NCI-H2081 (cell line): ENCODE measurements at places on chromosomes 5 and 9.

DNA sequence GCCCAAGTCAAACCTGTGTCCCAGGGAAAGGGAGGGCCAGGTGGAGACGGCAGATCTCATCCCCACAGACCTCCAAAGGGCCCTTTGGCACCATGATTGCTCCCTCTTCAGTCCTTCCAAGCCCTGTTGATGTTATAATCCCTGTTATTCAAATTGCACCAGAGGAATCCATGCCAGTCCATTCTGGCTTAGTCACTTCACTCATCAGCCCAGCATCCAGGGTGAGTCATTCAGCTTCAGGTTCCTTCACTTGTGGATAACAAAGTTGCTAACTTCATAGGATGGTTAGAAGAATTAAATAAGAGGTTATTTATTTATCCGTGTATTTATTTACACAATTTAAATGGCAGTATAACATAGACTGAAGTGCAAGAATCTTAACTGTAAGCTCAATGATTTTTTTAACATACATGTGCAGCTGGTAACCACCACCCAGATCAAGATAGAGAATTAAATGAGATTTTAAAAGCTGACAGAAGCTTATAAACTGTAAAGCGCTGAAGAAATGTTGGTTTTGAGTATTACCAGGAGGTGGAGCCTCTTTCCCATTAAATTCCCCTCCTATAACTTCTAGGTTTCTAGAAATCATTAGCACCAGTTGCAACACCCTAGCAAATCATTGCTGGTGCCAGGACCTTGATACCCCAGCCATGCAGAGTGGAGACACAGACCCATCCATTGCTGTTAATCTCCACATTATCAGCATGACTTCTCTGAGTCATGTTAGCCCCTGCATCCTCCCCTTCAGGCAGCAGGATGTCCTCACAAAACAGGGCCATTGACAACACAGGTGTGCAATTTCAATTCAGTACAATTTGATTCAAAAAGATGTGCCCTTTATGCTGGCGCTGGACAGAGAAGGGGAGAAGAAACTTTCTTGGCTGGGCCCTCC lies 77.4 kb downstream of the SEC61B start:
- no peak for DNase-seq

DNA sequence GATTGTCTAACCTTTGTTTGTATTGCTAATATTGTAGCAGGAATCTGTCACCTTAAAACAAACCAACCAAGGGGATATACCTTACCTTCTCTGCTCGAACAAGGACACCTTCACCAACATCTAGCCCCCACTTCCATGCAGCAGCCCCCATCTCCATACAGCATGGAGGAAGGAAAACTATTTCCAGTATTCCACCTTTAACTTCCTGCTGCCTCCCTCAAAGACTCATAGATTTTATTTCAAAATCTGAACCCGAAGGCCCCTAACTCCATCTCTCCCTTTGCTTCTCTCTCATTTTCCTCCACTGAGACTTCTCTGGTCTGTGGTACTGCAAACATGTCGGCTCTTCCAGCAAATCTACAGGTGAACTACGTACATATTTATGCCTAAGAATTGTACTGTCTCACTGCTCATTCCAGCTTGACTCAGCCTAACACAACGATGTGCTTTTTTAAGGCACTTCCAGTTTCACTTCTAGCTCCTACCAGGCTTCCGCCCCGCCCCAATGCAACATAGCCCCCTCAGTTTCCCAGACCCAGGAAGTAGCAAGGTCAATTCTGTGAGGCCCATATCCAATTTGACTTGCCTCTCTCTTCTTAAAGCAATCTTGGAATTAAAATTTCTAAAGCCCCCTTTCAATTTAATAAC lies 70.7 kb upstream of the RNF38 start:
- no peak for DNase-seq

GRCh38 chr5:136890431-136891148 lies 525.2 kb upstream of the TRPC7 start:
- DNase-seq = no peak

GRCh38 chr5:126615286-126615685 lies 14.5 kb downstream of the PHAX start:
- DNase-seq = no peak

GRCh38 chr5:174531782-174532191 lies 192.6 kb upstream of the MSX2 start:
- DNase-seq = no peak

GRCh38 chr5:155953335-155953734 lies 373.6 kb upstream of the SGCD start:
- DNase-seq = no peak

DNA sequence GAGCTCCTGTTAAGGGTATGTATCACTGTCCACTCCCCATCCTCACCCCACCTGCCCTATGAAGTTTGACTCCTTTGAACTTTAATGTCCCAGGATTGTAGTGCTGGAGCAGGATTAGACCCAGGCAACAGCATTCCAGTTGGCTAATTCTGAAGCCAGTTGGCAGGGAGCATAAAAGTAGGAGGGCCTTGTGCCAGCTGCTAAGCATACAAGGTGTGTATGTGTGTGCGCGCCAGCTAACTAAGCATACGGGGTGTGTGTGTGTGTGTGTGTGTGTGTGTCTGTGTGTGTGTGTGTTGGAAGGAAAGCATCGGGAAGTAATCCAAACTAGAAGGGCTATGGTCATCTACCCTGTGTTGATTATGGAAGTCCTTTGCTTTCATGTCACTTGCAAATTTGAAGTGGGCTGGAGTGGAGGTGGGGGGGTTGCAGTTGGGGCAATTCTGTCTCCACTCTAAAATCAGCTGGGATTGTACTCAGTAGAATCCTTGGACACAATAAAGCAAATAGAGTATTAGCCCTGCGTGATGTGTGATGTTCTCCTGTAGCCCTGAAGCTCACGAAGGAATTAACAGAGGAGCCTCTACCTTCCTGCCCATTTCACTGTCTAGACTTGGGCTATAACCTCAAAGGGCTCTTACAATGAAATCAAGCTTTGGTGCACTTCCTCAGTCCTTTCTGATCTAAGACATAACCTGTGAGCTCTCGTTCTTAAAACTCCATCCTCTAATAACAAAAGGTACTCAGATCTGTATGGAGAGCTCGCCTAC lies 26.9 kb downstream of the HMGCR start:
- peak; percentile 13 for DNase-seq

DNA sequence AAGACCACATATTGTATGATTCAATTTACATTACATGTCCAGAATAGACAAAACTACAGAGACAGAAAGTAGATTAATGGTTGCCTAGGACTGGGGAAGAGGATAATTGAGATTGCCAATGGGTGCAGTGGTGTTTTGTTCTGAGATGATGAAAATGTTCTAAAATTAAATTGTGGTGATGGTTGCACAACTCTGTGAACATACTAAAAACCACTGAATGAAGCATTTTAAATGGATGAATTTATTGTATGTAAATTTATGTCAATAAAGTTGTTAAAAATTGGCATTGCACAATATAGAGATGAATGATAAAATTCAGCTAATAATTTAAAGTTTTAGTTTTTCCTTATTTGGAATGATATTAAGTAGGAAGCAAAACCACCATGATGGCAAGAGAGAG lies 109.5 kb upstream of the NR4A3 start:
- DNase-seq = no peak

DNA sequence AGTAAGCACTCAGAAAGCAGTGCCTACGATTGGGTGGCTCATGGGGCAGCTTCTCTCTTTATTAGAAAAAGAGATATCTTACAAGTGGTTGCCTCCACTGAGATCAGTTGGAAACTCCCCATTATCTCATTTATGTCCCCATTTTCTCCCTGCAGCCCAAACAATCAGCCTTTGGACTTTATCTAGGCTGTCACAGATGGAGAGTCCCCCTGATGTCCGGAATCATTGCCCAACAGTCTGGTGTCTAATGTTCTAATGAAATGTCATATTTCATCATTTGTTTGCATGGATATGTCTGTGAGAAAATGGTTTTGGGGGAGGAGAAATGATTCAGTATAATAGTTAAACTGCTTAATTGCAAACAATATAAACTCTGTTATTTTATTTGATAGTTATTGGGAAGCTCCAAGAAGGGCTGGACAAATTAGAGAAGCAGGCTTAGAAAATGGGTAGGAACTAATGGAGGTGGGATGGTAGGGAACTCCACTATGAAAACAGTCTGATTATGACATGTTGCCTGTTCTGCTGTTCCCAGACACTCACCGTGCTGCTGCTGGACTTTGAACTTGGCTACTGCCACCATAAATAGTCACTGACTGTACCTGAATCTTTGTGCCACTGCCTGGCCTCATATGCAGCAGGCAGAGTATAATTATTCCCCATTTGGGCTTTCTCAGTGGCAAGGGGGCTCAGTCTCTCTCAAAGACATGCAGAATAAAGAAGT lies 38.3 kb upstream of the SMAD5 start:
- no peak for DNase-seq

- DNase-seq = no peak
Observed at GRCh38 chr5:36584009-36584875, 22.2 kb upstream of the SLC1A3 start.

- DNase-seq = no peak
Observed at GRCh38 chr5:133121611-133122150, 69.9 kb downstream of the HSPA4 start.

GRCh38 chr5:56026863-56027300 lies 32.1 kb upstream of the IL6ST start:
- DNase-seq = no peak

GRCh38 chr5:113020461-113021273 lies 44.1 kb downstream of the DCP2 start:
- DNase-seq = no peak

GRCh38 chr5:64595031-64595855 lies 89.4 kb downstream of the RGS7BP start:
- no peak for DNase-seq

- no peak for DNase-seq
Observed at GRCh38 chr9:93673839-93674334, 97.5 kb downstream of the PHF2 start.

- DNase-seq = no peak
Observed at GRCh38 chr9:96513622-96514021, 63.7 kb downstream of the HABP4 start.

DNA sequence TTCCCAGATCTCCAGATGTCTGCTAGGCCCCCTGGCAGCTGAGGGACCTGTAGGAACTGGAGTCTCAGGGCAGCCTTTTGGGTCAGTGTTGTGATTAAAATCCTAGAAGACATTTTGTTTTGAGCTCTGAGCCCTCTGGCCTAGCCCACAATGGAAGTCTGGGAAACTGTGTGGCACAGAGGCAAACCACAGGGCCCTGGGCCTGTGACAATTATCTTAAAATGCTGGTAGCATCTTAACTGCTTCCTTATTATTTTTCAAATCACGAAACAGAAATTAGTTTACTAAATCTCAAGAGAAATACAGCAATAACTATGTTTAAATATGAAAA lies 125.5 kb downstream of the STARD4 start:
- no peak for DNase-seq

DNA sequence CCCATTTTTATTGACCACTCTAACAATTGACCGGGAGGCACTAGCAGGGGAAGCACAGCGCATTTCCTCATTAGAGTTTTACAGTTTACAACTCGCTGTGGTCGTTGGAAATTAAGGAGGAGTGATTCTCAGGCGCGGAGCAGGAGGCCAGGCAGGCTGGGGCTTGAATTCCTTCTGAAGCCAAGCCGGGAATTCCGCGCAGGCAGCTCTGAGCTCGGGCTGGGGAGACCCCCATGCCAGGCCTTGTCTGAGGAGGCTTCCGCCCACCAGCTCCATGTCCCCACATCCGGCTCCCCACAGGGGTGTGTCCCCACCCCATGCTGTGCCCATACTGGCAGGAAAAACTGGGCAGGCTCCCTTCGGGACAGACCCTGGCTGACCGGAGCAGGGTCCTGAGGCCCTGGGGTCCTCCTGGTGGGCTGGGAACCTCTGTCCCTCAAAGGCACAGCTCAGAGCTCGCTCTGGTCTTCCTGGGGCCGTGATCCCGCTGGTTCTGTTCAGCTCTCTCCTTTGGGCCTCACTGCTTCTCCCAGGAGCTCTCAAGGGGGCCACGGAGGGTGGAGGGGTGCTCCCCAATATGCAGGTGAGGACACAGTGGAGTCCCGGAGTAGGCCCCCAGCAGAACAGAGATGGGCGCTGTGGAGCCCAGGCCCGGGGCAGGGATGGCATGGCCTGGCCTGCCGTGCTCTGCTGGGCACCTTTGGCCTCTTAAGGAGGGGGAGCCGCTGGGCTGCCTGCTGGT lies 1.3 kb upstream of the NRARP start:
- DNase-seq = no peak

- no peak for DNase-seq
Observed at GRCh38 chr9:121459513-121459912, 40.1 kb downstream of the GGTA1 start.

GRCh38 chr9:135167356-135167755 lies 79.9 kb downstream of the OLFM1 start:
- no peak for DNase-seq

- no peak for DNase-seq
Observed at GRCh38 chr5:93610581-93611272, 27.7 kb downstream of the NR2F1 start.

GRCh38 chr5:56457887-56458812 lies 225.0 kb upstream of the ANKRD55 start:
- DNase-seq = no peak

GRCh38 chr5:169710675-169711074 lies 73.6 kb downstream of the DOCK2 start:
- no peak for DNase-seq

GRCh38 chr5:141558150-141558549 lies 60.6 kb downstream of the DIAPH1 start:
- no peak for DNase-seq

GRCh38 chr5:42991404-42992087 lies 48.6 kb downstream of the ANXA2R start:
- no peak for DNase-seq

DNA sequence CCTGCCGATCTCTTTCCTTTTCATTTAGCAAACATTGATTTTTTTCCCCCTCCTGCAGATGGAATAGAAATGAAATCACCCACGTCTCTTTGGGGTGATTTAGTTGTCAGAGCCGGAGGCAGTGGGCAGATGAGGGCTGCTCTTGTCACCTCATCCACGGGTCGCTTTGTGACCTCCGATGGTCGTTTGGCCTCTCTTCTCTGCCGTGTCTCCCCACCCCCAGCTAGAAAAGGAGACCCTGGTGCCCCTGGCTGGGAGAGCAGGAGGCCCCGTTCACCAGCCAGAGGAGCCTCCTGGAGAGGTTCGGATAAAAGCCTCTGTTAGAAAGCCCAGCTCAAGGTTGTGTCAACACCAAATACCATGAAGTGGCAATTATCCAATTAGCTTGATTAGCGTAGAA lies 21.6 kb upstream of the RXRA start:
- no peak for DNase-seq

- no peak for DNase-seq
Observed at GRCh38 chr5:140642718-140643117, 3.5 kb downstream of the TMCO6 start.

DNA sequence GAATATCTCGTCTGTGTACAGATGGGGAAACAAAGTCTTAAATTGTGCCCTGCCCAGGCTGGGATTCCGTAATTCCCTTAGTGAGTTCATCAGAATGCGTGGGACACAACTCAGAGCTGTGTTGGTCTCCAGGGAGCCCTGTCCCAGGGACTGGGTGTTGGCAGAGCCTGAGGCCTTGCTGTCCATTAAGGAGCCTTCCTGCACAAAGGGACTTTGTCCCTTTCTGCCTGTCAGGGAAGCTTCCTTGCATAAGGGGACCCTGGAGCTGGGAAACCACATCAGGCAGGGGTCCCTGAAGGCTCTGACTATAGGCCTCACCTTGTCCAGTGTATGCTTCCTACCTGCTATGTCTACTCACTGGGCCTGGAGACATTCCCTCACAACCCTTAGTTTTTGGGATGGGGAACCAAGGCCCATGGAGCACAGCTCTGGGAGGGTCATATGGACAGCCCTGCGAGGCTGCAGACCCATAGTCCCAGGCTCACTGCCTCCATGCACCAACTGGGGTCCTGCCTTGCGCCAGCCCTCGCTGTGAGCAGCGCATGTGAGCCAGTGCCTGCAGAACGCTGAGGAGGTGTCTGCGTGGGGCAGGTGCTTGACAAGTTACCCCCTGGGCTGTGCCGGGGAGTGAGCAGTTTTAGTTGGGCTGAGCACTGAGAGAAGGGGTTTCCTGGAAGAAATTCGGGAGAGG lies 1.6 kb downstream of the CARD19 start:
- no peak for DNase-seq
